ENCODE measurements at places on chromosomes 16 and 17.

DNA sequence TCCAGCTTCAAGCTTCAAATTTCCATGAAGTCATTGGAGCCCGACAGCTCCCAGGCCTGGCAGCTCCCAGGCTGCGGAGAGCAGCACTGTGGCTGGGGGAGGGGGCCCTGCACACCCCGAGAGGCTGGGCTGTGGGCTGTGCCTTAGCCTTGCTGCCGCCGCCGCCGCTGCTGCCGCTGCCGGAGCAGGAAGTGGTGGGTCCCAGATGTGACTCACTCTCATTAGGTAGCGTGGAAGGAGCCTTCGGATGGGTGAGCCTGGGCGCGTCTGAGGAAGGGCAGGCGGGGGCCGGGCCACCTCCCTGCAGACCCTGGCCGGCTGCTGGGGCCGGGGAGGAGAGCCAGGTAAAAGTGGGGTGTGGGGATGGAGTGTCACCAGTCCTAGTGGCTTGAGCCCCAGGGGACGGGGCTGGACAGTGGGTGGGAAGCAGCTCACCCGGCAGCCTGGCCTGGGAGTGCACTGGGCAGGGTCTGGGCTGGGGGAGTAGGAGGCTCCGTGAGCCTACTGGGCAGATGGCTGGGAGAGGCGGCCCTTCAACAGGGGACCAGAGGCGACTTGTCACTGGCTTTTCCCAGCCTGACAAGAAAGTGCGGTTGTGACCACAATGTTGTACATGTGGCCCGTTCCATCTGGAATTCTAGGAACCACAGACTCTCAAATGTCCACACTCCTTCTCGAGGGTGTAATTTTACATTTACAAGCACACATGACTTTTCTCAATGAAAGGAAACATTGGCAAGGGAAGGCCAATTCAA, at the start of gene ADCY7:
Gene ADCY7 (plus strand): TSS at position 215 of the 755 bp plus-strand sequence. CDS start 21,629 bp downstream, outside the sequence.
- DNase-seq: peak; percentile 88

DNA sequence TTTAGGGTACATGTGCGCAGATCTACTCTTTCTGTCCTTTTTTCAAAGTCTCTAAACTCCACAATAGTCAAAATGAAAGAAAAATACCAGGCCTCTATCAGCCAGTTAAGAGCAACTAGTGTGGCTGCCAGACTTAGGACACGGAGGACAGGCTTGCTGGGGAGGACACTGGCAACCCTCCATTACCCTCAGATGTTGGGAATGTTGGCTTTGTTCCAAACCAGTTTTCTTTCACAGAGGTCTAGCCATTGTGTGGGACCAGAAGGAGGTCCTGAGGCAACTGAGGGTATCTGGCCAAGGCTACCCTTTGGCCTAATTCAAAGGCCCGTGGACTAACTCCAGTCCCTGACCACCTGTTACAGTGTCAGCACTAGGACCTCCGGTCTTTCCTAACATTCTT, 51.2 kb upstream of the MED9 start:
- no peak for DNase-seq

GRCh38 chr16:87230571-87230970, 86.6 kb downstream of the C16orf95 start:
- no peak for DNase-seq

- no peak for DNase-seq
Measured at GRCh38 chr16:69852815-69853214, 90.7 kb downstream of the WWP2 start.

GRCh38 chr17:68599091-68599490, 2.1 kb downstream of the FAM20A start:
- DNase-seq: no peak

DNA sequence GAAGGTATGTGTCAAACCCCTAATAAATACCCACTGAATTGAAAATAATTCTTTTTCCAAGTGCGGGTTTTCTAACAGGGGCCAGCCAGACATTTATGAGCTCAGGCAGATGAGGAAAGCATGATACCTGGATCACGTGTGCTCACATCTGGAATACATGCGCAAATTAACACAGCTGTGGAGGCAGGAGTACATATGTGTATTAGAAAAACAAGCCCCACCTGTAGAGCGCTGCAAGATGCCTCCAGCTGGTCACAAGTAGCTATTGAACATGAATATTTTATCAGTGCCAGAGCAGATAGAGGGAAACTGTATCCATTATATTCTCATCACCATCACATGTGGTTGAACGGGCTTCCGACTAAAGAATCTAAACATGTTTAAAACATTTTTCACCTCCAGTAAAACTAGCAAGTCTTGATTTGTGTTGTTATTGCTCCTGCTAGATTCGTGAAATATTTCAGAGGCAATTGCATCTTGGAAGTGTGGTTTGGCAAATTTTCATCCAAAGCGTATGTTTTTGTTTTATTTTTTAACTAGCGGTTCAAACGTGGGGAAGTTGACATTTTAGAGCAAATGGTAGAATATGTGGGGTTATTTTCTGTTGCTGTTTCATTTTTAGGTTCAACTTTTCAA, 482.8 kb downstream of the CDH13 start:
- no peak for DNase-seq

GRCh38 chr16:75181630-75182029, 25.3 kb downstream of the CTRB2 start:
- no peak for DNase-seq

DNA sequence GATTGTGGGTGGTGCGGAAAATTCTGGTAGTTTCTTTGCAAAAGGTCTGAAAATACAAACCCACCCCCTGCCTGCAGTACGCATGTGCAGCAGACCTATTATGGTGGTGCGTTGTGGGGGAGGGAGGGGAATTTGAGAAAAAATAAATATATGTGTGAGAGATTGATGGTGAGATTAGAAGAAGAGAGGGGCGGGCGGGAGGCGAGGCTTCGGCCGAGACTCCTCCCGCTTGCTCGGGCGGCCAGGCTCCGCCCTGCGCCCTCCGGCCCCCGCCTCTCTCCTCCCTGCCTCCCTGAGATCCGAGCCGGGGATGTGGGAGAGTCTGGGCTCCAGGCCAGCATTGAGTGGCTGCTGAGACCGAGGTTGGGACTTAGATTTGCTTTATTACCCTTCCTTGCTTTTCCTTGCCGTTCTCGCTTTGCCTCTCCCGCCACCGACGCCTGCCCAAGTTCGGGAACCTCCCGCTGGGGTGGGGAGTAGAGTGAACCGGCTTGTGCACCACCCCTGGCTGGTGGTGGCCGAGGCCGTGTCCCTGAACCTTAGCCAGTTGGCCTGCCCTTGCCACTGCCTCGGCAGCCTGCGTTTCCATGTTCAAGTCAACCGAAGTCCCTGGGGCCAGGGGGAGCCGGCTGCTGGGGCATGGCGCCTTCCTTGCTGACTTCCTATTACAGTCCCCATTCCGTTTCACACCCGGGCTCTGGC, 956 bp upstream of the CHD3 start:
- peak; percentile 97 for DNase-seq
